ENCODE measurements at places on chromosomes 2 and 18. TPM values are rescaled to one million over a fixed set of nuclear protein-coding genes. Genes with fewer than 3 reads are reported as not detected.
A peak's percentile ranks its signal among the peaks of the same experiment; 100 is the strongest.

- DNase-seq = no peak
Observed at GRCh38 chr2:196174404-196174803, 3.0 kb upstream of the STK17B start.

The ADRA2B gene
- not detected for polyA plus RNA-seq

DNA sequence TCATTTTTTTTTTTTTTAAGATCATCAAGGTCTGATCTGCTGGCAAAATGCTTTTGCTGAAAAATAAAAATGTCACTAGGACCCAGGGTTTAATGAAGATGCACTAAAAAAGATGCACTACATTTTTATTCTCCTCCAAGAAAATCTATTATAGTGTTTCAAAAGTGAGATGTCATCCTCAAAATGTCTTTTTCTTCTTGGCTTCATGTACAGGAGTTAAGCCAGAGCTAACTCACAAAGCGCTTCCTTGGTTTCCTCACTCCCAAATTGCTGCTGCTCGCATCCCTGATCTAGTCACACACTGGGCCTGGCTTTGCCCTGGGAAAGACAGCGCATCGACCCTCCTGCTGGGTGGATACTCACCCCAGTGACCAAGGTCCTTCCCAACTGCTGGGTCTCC lies 113.4 kb upstream of the CCDC68 start:
- DNase-seq = no peak

- DNase-seq = no peak
Observed at GRCh38 chr2:32227492-32227891, 37.2 kb downstream of the NLRC4 start.

GRCh38 chr2:133766164-133766832 lies 198.0 kb upstream of the NCKAP5 start:
- no peak for DNase-seq

DNA sequence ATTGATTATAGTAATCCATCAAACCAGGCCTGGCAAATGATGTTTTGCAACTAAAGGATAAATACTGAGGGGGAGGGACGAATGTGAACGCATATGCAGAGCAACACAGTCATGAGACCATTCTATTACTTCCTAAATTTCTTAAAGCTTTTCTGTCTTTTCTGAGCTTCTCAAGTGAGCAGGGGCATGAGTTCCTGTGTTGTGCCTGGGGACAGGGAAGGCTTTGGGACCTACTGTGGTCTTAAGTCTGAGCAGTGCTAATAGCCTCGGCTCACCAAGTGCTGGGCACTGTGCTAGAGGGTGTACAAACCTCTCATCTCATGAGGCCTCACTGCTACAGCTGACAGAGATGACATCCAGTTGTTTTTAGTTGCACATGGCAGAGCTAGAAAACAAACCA lies 182.4 kb downstream of the NEDD4L start:
- DNase-seq = no peak

The SEH1L gene
- polyA plus RNA-seq = 33.1 TPM

- no peak for DNase-seq
Observed at GRCh38 chr2:79591281-79591680, 78.4 kb downstream of the CTNNA2 start.

DNA sequence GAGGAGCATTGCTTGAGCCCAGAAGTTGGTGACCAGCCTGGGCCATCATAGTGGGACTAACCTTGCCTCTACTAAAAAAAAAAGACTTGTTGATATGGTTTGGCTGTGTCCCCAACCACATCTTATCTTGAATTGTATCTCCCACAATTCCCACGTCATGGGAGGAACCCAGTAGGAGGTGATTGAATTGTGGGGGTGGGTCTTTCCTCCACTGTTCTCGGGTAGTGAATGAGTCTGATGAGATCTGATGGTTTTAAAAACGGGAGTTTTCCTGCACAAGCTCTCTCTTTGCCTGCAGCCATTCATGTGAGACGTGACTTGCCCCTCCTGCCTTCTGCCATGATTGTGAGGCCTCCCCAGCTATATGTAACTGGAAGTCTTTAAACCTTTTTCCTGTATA lies 47.0 kb downstream of the PROC start:
- DNase-seq = no peak

DNA sequence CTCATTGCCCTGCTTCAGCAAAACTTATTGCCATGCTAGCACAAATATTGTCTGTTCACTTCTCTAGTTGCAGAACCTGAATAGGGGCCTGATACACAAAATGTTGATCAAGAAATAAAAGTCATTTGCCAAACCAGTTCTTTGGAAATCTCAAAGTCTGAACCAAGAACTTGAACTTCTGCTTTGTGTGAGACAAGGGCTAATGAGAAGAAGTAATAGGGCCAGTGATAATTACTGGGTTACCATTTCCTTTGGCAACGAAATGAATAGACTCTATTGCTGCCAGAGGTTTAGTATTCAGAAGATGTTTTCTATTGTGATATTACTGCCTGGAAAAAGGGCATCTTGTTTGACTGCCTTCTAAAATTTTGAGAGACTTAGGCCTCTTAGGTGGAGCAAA lies 35.0 kb downstream of the TMEFF2 start:
- DNase-seq = no peak

DNA sequence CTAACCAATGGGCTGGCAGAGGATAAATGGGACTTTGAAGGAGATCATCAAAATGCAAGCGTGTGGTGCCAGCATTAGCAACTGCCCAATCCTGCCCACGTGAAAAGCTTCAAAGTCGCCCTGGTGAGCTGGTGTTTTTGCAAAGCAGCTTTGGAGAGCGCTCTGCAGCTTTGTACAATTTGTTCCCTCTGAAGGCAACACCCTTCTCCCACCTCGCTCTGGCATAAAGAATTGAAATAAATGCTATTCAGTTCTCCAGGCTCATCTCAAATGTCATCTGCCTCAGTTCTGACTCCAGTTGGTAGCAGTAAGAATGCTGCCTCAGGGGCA lies 3.5 kb downstream of the COPS9 start:
- no peak for DNase-seq

- DNase-seq = no peak
Observed at GRCh38 chr2:184598316-184599053, at the start of gene ZNF804A. Gene ZNF804A (plus strand): TSS chr2:184598529. CDS start chr2:184598960, 431 bp downstream.

DNA sequence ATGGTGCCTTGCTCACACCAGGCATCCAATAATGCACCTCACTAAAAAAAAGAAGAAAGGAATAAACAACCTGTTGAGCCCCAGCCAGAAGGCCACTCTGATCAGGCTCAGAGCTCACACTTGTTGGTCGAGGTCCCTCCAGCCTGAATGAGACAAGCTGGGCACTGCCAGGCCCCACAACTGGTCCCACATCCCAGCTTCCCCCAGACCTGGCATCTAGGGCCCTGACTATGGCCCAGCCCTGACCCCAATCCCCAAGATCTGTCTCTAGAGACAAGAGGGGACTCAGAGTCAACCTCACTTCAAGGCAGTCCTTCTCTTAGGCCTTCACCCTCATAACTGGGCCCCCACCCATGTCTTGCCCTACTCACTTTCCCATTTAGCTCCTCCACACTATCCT lies 22.4 kb downstream of the TEX51 start:
- no peak for DNase-seq

The UGT1A5 gene
- polyA plus RNA-seq = not detected

DNA sequence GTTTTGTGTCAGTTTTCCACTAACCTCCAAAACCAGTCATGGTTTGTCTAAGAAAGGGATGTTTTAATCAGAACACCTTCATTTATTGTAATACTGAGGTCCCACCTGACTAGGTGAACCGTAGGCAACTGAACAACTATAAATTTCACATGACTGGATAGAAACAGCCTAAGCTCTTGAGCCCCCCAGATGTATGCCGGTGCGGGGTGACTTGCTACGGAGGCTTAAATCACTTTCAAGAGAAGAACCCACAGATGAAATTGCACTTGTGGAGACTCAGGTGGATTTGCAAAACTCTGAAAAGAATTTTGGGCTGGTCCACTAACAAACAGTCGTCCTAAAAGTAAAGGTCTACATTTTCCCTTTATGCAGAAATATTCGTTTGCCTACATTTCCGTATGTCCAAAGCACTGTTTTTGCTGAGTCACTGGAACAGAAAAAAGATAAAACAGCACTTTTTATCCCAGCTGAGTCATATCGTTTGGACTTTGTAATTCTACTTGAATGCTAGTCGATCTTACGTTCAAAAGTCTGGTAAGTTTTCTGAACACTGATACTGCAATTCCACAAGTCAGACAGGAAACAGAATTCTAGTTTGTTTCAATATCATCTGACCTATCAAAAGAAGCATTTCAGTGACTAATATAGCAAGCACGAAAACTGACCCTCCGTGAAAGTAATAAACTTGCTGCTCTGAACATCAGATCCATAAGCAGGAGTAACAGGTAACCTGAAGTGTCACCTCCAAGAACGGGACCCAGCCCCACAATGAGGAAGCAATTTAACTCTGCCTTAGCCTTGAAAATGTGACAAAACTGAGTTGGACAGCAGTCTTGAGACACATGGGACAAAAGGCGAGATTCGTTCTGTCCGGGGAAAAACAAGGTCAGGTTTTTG lies 18.1 kb downstream of the ZNF516 start:
- DNase-seq = no peak

DNA sequence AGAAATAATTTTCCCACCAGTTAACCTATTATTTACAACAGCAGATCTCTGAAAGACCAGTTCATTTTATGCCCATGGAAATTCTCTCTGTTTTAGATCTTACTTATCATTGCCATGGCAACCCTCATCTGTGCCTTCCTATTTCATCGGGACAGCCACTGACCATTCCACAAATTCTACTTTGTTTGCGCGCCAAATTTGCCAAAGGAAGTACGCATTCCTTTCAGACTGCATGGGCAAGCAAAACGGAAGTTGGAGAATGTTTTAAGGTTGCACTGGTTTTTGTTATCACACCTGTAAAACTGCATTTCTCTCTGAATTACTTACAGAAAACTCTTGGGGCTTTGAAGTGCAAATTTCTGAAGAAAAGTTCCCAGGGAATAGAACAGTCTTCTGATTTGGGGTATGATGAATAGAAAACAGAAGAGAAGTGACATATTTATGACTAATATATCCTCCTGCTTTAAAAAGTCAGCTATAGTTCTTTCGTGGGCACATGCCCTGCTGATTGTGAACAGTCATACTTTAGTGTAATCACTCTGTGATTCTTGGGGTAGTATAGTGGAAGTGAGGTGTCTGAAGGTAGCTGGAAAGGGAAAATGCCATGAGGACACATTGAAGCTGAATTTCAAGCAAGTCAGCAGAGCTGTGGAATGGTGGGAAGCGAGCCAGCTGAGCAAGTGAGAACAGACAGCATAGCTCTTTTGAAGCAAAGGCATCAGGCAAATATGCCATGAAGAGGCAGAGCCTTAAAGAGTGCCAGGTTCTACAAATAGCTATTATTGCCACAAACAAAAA lies 20.9 kb downstream of the NETO1 start:
- DNase-seq = no peak

DNA sequence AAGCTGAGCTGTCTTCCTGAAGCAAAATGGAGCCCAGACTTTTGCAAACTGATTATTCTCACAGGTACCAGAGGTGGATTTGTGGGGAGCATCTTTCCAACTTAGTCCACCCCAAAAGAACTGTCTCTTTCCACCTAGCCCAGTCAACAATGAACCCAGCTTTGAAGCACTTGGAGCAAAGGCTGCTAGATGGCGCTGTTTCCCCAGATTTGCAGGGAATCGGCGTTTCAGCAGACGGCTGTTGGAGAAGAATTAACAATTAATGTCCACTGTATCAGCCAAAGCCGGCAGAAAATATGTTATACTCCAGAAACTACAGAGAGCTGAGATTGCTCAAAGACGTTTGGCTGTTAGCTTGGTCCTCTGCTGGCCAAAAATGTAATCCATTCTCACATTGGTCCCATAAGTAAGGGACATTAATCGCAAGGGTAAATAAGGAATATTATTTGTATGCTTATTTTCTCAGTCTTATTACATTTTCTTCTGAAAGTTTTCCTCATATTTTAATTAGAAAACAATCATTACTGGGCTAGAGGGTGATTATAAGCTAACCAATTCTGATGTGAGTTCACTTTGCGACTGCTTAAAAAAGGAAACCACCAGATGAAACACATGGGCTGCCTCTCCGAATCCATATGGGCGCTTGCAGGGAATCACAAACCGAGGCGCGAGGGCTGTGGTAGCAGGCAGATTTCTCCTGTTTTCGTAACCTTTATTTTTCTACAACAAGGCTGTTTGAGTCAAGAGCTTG lies 423.8 kb upstream of the MEX3C start:
- DNase-seq = peak; percentile 33

DNA sequence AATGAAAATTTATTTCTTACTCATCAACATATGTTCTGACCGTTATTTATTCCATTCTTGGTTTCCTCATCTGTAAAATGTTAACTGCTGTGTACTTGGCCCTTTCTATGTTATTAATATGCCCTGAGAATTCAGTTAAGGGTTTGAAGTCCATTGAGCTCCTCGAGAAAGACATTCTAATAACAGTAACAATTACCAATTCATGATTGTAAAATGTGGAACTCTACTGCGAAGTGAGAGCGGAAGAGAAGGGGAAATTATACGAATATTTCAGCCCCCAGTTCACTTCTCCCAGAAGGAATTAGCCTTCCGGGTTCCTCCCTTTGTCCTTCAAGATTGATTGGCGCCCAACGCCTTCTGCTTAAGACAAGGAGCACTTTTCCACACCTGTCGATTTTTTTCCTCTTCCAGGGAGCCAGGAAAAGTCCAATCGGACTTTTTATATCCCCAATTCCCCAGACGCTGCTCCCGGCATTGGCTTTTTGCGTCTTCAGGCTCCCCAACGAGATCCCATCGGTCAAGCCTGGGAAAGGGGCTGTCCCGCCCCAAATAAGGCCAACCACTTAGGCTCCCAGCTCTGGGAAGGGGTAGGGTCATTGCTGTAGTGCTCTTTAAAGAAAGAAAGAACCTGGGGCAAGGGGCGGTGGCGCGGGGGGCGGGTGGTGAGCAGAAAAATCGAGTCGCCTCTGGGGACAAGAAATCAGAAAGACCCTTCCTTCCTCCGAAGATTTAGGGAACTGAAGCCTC lies 1.6 kb downstream of the DSC2 start:
- DNase-seq = no peak
